ENCODE measurements at places on chromosomes 5 and 9. TPM values are rescaled to one million over a fixed set of nuclear protein-coding genes. Genes with fewer than 3 reads are reported as not detected.

The SETX gene
- 49.5 TPM for total RNA-seq

The RGS14 gene
- total RNA-seq: 26.1 TPM

The ZNF300 gene
- 8.5 TPM for total RNA-seq

The SOX30 gene
- total RNA-seq: not detected

The SH3TC2 gene
- total RNA-seq: 3.8 TPM

The PCDHB2 gene
- 23.0 TPM for total RNA-seq

The GRHPR gene
- total RNA-seq: 168 TPM

The PLPP7 gene
- total RNA-seq: not detected

The C5orf24 gene
- 67.0 TPM for total RNA-seq

The UAP1L1 gene
- 11.2 TPM for total RNA-seq

The LCNL1 gene
- 0.13 TPM for total RNA-seq

The TMC1 gene
- total RNA-seq: not detected

The GPRIN1 gene
- total RNA-seq: 1.4 TPM

The SLC36A2 gene
- not detected for total RNA-seq

The NR2F1 gene
- 15.9 TPM for total RNA-seq

The ADAMTS16 gene
- total RNA-seq: 3.2 TPM

The TMOD1 gene
- 0.47 TPM for total RNA-seq

The SPATA31A5 gene
- not detected for total RNA-seq

The SPATA6L gene
- 2.5 TPM for total RNA-seq

The DNM1 gene
- 13.4 TPM for total RNA-seq

The PSAT1 gene
- total RNA-seq: 186 TPM
